NCI-H526 treated with DMSO at 0.1 percent for 48 hours (cell line): ENCODE measurements at places on chromosomes 11 and 22.

DNA sequence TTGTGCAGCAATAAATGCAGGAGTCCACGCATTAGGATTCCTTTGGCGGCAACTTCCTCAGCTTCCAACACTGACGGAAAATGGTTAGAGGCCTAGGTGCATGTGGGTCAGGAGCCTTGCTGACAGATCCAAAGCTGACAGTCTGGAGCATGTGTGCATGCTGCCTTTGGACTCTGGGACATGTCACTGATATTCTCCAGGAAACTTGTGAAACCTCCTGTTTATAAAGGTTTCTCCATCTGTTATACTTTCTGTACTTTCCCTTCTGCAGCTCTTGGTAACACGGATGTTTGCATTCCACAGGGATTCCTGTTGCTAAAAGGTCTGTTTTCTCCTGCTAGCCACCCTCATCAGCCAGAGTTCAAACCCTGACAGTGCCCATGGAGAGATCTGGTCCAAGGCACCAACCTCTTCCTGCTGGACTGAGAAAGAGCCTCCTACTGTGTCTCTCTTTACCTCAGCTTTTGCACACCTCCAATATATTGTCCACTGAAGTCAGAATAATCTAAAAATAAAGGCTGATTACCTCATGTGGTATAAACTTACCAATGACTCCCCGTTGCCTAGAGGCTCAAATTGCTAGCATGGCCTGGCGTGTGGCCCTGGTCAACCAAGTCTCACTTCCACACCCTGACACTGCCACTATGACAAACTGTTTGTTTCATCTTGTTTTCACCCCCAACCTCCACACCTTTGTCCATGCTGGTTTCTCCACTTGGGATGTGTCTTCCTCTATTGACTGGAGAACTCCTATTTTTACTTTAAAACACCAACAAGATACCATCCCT, 31.1 kb upstream of the LYVE1 start:
- no peak for DNase-seq

GRCh38 chr22:33588860-33589259, 331.4 kb downstream of the LARGE1 start:
- peak; percentile 57 for DNase-seq

- no peak for DNase-seq
Measured at GRCh38 chr22:24187731-24188644, 6.7 kb downstream of the SUSD2 start.

GRCh38 chr11:112210890-112211289, 15.3 kb upstream of the PTS start:
- no peak for DNase-seq
